ENCODE measurements at places on chromosomes 7 and 10.

- DNase-seq = no peak
Observed at GRCh38 chr10:25642721-25643120, 291.3 kb upstream of the MYO3A start.

GRCh38 chr10:93437946-93438612 is 44.1 kb downstream of the MYOF start:
- DNase-seq = no peak

DNA sequence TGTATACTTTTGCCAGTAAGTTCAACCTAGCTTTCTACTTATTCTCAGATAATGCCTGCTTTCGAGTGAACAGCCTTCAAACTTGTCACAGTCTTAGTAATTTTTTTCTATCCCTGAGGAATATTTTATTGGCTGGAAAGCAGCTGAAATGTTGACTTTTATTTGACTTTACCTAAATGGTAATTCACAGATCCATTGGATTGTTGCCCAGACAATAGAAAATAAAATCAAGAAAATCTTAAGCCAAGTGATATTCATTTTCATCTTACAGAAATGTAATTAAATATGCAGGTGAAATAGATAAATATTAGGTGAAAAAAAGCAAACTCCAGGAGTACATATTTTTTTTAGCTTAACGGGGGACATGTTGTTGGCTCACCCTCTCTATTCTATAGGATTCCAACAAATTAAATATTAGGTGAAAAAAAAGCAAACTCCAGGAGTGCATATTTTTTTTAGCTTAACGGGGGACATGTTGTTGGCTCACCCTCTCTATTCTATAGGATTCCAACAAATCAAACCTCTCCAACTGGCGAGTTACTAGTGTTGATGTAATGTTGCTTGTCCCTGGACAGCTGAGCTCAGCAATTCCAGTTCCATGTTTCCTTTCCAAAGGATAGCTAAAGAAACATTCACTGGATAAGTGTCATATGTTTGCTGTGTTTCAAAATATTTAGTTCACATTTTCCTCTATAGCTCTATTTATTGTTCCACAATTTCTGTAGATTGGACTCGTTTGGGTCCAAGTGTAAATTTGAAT is 4.2 kb downstream of the TMEM26 start:
- no peak for DNase-seq

DNA sequence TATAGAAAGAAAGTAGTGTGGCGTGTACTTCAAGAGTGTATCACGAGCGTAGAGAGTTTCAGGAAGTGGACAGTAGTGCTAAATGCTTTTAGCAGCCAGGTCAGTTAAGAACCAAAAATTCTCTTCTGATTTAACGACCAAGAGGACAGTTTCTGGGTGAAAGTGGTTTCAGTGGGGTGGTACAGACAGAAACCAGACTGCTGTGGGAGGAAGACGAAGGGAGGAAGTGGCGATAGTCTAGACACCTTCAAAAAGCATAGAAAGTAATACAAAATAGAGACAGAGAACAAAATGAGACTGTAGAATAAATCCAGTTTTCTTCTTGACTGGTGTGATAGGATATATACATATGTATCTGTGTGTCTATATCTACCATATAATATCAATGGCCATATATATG is 93.5 kb downstream of the MBL2 start:
- DNase-seq = no peak

DNA sequence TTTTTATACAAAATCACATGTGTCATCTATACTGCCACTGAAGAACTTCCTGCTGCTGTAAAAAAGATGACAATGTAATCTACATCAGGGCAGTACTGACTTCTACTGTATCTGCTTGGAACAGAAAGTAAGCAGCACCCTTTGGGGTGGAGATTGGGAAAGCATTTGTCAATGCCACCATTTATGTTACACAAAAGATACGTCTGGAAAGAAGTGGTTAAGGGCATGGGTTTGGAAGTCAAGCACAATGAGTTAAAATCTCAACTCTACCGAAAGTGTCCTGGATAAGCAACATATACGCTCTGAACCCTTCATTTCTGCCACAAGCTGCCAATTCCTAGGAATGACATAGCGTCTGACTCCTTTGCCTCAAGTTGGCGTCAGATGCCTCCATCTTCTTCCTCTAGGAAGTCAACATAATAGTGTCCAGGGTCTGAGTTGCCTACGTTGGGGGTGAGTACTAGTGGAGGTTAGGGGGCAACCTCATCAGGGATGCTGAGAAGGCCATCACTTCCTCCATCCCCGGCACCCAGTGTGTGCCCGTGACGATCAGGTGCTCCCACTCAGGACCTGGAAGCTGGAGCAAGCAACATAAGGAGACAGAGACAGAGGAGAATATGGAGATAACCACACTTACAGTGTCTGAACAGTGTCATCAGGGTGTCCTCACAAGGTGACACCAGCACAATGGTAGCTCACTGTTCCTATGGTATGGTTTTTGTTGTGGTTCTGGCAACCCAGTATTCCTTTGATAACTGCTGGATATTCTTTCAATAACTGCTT is 58.3 kb downstream of the SGMS1 start:
- DNase-seq = no peak

DNA sequence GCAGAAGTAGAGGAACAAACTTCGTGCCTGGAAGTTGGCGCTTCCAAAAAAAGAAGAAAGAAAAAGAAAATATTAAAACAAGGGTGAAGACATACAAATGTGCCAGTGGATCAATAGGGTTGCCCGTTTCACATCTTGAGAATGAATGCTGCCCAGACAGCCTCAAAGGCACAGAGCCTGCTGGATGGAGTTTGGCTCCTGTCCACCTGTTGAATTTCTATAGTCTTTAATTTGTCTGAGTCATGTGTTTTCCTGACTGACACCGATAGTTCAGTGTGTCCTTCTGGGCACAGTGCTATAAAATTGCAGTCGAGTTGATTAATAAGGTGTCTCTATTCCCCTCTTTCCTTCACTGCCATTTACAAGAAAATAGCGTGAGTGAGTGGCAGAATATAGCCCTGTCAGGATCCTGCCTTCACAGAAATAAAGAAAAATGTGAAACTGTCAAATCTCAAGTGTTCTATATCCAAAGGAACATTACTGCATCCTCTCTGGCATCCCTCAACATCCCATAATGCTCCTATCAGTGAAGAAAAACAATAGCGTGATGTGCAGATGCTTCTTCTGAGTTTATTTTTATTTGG is 471.3 kb upstream of the AUTS2 start:
- no peak for DNase-seq

DNA sequence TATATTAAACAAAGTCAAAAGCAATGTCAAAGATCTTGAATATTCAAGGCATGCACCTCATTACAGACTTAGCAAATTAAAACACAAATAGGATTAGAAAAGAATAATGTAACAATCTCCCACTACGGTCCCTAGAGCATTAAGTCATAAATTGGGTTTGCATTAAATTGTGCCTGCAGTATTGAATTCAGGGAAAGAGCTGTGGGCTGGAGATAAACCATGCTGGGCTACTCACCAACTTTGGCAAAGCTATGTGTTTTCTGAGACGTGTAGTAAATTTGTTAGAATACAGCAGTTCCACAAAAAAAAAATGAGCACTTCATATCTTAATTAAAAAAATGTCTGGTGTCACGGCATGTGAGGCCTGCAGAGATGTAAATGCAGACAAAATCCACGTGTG is 241.6 kb downstream of the SNX10 start:
- DNase-seq = no peak

- DNase-seq = no peak
Observed at GRCh38 chr10:112385201-112385600, 11.3 kb downstream of the ACSL5 start.

GRCh38 chr10:132793871-132794849 is 8.2 kb upstream of the NKX6-2 start:
- DNase-seq = no peak

DNA sequence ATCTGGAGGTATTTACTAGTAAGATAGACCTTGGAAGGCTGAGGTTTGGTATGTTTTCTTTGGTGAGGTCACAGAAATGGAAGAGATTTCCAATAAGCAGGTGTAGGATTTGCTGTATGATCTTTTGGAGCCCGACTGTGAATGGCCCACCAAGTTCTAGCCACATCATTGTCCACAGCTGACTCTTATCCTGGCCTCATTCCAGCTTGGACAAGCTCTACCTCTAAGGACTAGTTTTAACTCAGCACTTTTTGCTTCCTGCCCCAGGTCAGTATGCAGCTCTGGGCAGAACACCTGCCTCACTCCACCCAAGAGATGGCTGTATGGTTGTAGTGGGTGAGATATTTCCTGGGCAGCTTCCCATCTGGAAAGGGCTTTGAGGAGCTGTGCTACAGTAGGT is 6.1 kb upstream of the CPA4 start:
- no peak for DNase-seq

GRCh38 chr7:29019896-29020295 is 61.8 kb upstream of the TRIL start:
- no peak for DNase-seq

DNA sequence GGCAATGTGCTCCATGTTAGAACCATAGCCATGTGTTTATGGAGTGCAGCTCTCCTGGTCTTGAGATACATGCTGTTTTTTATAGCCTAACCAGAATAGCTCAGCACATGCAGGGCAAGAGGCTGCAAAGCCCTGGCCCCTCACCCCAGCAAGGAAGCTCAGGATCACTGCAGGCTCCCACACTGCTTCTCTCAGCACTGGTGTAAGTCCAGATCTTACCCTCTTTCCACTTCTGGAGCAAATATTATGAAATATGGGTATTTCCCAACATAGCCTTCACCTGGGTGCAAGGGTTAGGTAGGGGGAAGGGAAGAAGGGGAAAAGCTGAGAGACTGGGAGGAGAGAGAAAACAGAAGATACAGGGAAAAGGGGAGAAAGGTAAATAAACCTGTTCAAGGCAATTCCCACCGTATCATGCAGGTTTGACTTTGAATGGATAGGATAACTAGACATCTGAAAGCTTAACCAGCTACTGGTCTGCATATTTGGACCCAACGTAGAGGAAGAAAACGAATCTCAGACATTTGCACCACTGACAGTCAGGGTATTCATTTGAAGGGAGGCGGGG is 19.7 kb downstream of the SKIDA1 start:
- no peak for DNase-seq

GRCh38 chr10:28201410-28202400 is 101.2 kb downstream of the MPP7 start:
- DNase-seq = no peak

DNA sequence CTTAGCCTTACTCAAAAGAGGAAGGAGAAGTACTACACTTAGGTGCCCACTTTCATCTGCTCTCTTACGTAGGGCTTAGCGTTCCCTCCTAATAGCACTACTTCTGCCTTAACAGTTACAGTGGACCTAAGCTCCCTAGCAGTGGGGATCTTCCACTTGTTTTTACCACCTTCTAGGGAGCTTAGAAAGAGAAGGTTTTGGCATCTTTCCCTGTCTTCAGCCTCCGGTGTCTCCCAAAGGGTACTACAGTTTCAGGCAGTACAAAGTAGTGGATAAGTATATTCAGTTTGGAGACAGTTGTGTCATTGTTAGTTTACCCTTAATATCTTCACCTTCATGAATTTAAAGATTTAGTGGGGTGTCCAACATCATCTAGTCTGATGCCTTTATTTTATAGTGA is 14.6 kb downstream of the CHRM2 start:
- no peak for DNase-seq

- DNase-seq = no peak
Observed at GRCh38 chr7:22657479-22657878, 69.5 kb upstream of the IL6 start.

- DNase-seq = no peak
Observed at GRCh38 chr7:94047956-94048355, 43.8 kb upstream of the BET1 start.

GRCh38 chr7:1748076-1748838 is 78.2 kb downstream of the ELFN1 start:
- no peak for DNase-seq

DNA sequence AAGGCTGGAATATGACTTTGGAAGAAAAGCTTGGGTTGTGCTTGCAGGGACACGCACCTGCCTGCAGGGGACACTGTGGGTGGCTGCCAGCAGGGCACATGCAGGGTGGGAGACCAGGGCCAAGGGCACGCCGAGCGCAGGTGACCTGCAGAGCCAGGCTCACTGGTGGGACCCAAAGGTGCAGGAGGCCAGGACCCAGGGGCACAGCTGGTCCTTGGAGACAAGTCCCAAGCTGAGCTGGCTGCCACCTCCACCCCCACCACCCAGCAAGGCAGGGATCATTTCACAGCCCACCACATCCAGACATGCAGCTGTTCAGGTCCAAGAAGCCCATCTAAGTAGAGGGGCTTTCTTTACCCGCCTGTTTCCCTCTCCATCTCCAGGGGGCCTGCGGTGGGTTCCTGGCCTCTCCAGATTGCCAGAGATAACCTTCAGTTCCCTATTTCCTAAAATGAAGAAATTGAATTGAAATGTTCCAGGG is 13.8 kb upstream of the CLIP2 start:
- no peak for DNase-seq

DNA sequence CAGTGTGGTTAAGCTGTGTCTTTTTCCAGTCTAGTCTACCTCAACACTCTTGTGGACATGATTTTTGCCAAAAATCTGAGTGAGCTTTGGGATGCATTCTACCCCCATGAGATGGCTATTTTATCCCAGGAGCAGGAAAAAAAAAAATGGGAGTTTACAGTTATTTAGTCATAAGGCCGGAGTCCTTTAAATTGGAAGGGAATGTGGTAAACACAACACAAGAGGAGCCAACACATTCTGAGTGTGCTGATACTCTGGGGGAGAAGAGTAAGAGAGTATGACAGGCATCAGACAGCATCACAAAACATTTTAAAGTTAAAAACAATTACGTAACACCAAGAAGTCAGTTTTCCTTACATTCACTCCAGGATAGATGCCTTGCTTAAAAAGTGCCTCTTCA is 46.1 kb downstream of the C1GALT1 start:
- DNase-seq = no peak
